Anterior cingulate cortex (tissue), 58 donors: ENCODE measurements at places on chromosomes 16 and 17.

- no peak for DNase-seq
These were observed 1.6 kb downstream of the MPO start for GRCh38 chr17:58279016-58279711.

DNA sequence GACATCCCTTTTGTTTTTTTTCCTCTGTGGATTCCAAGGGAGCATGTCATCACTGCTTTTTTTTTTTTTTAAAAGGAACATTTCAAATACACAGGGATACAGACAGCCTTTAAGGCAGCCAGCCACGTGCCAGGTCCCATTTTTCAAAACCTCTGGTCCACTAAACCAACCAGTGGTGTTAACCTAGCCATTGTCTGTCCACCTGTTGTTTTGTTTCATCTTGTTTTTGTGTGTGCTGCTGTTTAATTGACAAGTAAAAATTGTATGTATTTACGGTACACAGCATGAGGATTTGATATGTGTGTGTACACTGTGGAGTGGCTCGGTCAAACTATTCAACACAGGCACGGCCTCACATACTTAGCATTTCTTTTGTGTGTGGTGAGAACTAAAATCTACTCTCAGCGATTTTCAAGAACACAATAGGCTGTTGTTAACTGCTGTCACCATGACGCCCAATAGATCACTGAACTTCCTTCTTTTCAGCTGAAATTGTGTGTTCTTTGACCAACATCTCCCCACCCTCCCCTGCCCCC, 19.2 kb downstream of the TMEM114 start:
- DNase-seq, result no peak

DNA sequence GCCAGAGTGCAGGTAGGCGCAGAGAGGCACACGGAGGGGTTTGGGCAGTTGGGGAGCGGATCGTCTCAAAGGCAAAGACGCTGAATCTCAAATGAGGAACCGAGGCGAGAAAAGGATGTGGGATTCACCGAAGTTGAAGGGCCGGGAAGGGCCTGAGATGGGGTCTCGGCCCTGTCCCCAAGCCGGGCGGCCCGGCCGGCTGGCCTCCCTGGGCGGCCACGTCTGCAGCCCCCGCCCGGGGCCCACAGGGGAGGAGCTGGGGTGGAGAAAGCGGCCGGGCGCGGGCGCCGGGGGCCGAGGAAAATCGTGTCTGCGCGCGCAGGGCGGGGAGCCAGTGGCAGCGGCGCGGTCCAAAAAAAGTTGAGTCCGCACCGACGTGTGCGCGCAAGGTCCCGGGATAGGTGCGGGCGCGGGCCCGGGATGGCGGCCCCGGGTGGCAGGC, 458 bp downstream of the SLC12A4 start:
- DNase-seq, result no peak

DNA sequence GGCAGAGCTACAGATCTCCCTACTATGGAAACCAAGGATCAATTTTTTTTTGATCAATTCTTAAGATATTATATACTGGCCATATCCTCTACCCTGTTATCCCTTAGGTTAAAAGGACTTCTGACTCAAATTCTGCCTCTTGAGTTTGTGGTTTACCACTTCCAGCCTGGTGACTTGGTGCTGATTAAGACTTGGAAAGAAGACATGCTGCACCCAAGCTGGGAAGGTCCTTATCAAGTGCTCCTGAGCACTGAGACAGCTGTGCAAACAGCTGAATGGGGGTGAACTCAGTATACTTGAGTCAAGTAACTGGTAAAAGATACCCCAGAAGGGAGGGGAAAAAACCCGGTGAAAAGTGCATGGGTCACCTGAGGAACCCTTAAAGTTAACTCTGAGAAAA, 20.5 kb upstream of the SPACA3 start:
- DNase-seq, result no peak

- DNase-seq, result no peak
These were observed 14.9 kb upstream of the RNF213 start for GRCh38 chr17:80245566-80246265.

DNA sequence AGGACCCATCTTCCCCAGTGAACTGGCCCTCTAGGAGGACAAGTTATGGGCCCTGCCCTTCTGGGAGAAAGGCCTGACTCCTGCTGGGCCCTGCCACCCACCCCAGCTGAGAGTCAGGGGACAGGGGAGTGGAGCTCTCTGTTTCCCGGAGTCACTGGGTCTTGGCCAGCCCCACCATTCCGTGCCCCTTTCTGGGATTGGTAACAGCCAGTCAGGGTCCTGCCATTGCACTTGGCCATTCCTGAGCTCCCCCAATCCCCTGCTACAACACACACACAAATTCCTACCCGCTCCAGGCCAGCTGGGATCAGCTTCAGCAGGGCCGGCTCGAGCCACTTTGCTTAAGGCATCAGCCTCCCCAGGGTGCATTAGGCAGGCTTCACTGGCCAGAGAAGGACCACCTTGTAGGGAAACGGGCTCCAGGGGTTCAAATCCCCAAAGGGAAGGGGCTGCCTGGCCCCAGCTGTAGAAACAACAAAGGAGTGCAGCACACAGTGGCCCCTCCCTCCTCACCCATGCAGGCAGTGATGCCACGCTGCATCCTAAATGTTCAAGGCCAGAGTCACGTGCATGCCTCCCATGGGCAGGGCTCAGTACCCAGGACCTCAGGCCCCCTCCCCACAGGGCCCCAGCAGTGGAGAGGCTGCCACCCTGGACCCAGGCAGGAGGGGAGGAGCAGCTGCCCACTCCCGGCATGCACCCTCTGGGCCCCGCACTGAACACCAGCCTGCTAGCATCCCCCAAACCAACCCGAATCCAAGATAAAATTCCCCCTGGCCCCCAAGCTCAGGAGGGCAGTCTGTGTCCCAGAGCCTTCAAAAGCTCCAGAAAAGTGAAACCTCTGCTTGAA, 37.7 kb downstream of the C16orf78 start:
- DNase-seq, result no peak

- no peak for DNase-seq
These were observed 95.7 kb upstream of the AKTIP start for GRCh38 chr16:53598511-53599275.

- no peak for DNase-seq
These were observed 2.9 kb downstream of the PPM1D start for GRCh38 chr17:60602871-60603270.

DNA sequence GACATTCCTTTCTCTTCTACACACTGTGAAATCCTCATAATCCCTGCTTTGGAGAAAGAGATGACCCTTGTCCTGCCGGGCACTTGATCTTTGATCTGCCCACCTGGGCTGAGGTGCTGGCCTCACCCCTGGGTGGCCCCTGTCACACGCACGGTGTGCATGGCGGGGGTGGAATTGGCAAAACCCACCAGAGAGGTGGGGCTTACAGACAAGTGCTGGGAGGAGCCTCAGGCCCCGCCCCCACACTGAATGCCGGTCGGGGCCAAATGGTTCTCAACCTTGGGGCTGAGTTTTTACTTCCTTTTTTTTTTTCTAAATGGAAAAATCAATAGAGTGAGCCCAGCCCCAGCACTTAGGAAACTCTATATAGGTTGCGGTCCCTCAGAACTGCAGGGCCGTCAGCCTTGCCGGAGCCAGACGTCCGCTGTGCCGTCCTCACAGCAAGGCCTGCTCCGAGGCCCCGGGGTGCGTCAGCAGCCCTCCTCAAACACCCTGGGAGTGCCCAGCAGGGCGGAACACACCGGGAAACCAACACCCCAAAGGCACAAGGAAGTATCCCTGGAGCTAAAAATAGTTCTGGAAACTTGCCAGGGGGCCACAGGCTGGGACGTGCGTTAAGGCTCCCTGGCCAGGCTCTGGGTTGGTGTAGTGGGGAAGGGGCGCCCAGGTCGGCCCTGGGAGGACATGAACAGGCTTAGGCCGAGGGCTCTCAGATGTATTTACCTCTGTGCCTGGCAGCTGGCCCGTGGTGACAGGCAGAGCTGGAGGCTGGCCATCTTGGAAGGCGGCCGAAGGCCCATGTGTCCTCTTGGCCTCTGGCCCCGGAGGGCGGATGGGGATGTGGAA, 11.0 kb downstream of the GPRC5C start:
- DNase-seq, result no peak

DNA sequence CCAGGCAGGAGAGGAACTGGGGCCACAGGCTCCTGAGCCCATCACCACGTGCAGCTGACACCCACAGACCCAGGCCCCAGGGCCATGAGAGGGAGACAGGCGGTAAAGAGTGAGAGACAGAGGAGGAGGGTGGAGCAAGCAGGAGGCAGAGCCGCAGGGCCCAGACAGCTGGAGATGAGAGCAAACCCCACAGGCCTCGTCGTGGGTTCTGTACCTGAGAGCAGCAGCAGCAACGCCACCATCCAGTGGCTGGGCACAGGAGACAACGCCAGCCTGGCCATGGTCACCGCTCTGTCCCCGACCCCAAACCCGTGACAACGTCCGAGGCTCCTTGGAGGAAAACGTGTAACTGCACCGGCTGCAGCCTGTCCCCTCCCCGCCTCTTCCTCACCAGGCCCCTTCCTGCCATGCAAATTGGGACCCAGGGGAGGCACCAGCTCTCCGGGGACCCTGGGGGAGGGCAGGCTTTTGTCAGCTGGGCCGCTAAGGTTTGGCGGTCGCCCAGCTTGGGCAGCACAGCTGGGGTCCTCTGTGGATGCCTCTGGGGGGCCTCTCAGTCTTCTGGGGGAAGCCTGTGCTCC, at the start of gene CD79B:
TSS of gene CD79B (minus strand) at position 351 of the 581 bp plus-strand sequence. CDS start at position 281, 70 bp downstream.
- no peak for DNase-seq

DNA sequence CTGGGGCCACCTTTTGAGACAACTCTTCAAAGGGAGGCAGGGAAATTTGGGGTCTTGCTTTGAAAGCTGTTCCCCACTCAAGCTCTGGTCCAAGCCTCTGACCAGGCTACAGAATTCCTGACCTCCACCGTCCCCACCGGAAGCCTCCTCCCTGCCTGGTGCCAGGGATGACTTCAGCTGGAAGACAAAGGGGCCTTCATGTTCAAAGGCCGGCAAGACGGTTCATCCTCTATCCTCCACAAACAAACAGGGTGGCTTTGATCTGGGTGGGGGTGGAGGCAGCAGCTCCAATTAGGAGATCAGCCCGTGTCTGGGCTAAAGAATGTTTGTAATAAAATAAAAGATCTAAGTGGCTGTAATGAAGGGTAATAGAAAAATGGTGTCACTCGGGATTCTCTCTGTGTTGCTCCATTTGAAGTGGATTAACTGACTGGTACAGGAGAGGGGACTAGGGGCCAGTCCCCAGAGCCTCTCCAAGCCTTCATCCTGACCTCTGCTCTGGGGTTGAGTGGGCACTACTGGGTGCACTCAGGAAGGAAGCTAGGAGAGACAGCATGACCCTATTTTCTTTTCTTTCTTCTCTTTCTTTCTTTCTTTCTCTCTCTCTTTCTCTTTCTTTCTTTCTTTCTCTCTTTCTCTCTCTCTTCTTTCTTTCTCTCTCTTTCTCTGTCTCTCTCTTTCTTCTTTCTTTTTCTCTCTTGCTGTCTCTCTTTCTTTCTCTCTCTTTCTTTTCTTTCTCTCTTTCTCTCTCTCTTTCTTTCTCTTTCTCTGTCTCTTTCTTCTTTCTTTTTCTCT, 27.5 kb upstream of the NKD1 start:
- peak; percentile 12 for DNase-seq

GRCh38 chr16:21989133-21989532, 11.8 kb downstream of the PDZD9 start:
- DNase-seq, result no peak

- DNase-seq, result no peak
These were observed 36.6 kb downstream of the TNRC6A start for GRCh38 chr16:24766057-24766456.

- no peak for DNase-seq
These were observed 220.1 kb downstream of the SLC39A11 start for GRCh38 chr17:72872396-72872795.

DNA sequence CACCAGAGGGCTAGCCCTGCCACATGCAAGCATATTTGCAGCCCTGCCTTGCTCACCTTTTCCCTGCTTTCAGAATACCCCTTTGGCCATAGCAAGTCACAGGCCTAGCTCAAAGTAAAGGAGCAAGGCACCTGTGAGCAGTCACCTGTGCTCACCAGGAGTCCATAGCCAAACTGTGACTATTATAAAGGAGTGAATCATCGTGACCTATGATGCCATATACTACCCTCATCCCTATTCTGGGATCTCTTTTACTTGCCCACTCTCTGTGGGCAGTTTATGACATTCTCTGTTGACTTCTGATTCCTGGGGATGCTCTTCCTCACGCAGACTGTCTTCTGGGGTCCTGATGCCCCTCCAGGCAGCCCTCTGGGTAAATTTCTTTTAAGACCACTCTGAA, 200.5 kb upstream of the NLRP1 start:
- no peak for DNase-seq

- DNase-seq, result no peak
These were observed 139.3 kb downstream of the ANKFN1 start for GRCh38 chr17:56292578-56292977.

GRCh38 chr16:88943131-88943664, 33.8 kb downstream of the CBFA2T3 start:
- DNase-seq, result no peak
